Endothelial cell (in vitro differentiated cells): ENCODE measurements at places on chromosomes 1 and 21. TPM values are rescaled to one million over a fixed set of nuclear protein-coding genes. Genes with fewer than 3 reads are reported as not detected.

DNA sequence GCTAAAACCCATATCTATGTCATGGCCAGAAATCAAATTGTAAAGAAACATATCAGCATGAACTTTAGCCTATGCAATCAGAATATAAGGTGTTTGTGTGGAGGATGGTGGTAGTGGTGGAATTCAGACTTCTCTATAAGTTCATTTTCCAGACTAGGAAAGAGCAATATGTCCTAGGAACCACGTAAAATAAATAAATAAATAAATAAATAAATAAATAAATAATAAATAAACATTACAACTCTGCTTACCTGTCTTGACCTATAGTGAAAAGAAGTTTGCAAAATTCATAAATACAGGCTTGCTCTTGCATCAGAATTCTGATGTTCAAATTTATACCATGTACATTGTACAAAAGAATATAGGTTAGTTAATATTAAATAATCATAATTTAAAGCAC lies 1382.6 kb upstream of the ADGRL2 start:
- no peak for DNase-seq

GRCh38 chr1:88876573-88877365 lies 14.6 kb downstream of the GTF2B start:
- DNase-seq: no peak

- no peak for DNase-seq
These were observed 59.0 kb downstream of the BRINP2 start for GRCh38 chr1:177229781-177230180.

DNA sequence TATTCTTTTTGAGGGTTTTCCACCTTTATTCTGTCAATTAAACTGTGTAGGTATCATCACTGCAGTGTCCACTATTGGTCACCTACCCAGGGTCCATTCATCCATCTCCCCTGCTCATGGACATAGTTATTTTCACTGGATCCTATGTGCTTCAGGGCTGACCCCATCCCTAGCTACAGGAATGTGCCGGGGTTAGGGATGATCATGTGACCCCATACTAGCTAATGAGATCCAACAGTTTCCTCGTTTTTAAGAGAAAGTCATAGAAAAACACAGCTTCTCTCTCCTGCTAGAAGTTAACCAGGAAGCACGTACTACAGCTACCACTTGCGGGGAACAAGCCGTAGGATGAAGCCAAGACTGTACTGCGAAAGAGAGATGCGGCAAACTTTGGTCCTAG lies 19.6 kb downstream of the PTGER3 start:
- no peak for DNase-seq

Gene ECM1
- total RNA-seq: 637 TPM

Gene C1orf226
- 28.2 TPM for total RNA-seq

Gene CFHR1
- total RNA-seq: 0.49 TPM
